ENCODE measurements at places on chromosomes 6 and 20.

DNA sequence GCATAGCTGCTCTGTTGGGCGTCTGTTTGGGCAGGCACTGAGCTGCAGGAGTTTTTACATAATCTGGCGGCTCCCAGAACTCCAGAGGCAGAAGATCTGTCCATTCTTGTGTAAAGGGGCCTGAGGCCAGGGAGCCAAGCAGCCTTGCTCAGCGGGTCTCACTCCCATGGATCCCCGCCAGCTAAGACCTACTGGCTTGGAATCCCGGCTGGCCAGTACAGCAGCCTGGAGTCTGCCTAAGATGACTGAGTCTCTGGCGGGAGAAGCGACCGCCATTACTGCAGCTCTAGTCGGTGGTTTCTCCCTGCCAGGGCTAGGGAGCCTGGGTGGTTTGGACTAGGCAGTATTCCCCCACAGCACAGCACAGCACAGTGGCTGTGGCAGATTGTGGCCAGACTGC lies 268.4 kb upstream of the SYNCRIP start:
- no peak for DNase-seq

DNA sequence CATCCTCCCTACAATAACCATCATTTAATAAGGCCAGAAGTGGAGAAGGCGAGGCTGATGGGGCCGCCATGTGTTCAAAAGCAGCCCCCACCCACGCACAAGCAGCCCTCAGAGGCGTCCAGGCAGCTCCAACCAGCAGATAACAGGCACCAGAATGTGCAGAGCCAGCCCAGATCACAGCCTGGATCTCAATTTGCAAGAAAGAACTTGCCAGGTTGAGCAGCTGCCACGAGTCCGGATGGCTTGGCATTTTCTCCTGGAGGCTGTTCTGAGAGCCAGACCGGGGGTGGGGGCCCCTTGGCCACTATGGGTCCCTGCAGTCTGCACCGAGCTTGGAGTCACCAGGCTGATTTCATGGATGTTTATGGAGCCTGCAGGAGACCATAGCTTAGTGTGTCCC lies 338.1 kb downstream of the PREX1 start:
- no peak for DNase-seq

DNA sequence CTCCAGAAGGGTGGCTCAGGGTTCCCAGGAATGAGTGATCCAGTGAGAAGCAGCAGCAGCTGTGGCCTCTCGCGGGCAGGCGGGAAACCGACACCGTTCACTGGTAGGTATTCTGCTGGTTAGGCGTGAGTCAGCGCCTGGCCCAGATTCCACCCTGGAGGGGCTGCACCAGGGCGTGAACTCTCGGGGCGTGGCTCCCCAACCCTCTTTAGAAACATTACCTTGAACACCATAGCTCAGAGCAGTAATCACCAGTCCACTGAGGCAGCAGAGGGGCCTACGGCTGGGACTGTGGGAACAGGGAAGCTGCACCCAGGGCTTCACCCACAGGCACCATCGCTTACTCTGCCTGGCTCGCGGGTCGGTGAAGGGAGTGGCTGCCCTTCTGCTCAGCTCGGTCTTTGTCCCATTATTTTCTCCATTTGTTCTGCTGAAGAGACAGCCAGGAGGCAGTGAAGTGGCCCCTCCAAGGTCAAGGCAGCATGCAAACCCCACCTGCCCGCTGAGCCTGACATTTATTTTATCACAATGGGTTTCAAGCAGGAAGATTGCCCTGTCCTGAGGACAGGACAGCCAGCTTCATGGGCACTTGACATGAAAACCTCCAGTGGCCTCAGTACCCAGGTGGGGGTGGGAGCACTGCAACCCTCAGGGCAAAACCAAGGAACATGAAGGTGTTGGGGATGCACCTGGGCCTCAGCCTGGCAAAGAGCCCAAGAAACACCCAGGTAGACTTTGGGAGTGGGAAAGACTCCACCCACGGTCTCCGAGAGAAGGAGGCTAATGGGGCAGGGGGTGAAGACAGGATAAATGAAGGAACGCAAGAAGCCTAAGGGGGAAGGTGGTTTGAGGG lies 51.0 kb upstream of the CD93 start:
- DNase-seq, result no peak

GRCh38 chr6:8084586-8084985 lies 17.8 kb downstream of the EEF1E1 start:
- no peak for DNase-seq

- no peak for DNase-seq
Measured at GRCh38 chr20:9507544-9508239, 6.7 kb upstream of the LAMP5 start.

DNA sequence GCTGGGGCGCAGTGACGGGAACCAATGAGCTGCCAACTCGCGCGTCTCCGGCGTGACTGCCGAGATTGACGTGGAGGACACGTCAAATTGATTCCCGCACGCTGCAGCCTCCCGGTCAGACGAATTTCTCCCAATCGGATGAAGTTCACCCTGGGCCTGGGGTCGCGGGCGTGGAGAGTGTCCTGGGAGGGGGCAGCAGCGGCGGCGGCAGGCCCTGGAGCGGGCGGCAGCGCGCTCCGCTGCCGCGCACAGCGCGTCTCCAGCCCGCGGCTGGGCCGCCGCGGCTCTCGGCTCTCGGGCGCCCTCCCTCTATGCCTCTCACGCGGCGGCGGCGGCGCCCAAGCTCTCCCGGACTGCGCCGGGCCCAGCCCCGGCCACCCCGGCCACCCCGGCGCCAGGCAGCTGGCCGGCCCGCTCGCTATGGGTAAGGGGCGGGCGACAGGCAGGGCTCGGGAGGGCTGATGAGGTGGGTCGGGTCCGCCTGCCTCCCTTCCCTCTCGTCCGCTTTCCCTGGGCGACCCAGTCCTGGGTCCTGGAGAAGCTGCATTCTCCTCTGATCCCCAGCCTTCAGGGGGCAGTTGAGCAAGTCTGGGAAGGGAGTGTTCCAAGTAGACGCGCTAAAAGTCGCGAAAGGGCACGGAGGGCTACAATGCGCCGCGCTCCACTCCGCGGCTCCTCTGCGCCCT lies at the start of gene PAX1:
Gene PAX1 (plus strand): TSS at position 90 of the 686 bp plus-strand sequence. CDS start 49 bp downstream, at position 139.
- no peak for DNase-seq

GRCh38 chr6:36034441-36034840 lies 6.8 kb downstream of the MAPK14 start:
- no peak for DNase-seq

- peak; percentile 46 for DNase-seq
Measured at GRCh38 chr6:22145823-22146677, 150.8 kb downstream of the PRL start.

Measured in frontal cortex (tissue), 4 donors.